PC-9 (cell line): ENCODE measurements at places on chromosomes 4 and X. TPM values are rescaled to one million over a fixed set of nuclear protein-coding genes. Genes with fewer than 3 reads are reported as not detected.

PCYT1B gene
- total RNA-seq: not detected in 2 replicates

DNA sequence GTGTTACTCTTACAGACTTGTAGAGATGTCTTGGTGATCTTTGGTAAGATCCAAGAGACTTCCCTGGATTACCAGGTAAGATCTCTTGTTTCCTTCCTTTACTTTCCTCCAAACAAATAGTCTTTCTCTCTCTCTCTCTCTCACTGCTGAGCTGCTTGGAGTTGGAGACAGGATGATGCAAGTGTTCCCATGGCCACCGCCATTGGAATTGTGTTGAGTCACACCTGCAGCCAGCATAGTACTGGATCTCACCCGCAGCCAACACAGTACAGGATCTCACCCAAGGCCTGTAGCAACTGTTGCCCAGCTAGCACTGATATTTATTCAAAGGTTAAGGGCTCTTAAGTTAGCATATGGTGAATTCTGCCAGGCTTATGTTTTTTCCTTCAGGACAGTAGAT lies 1080.9 kb downstream of the FAT4 start:
- H3K4me1 ChIP-seq: no peaks in the 10 kb centered on the region
- H3K4me3 ChIP-seq: no peak overlapping the region
- no peak overlapping the region for H3K27ac ChIP-seq
- no peak for DNase-seq
- no peaks in the 10 kb centered on the region for H3K36me3 ChIP-seq
- H3K27me3 ChIP-seq: no peaks in the 10 kb centered on the region

DNA sequence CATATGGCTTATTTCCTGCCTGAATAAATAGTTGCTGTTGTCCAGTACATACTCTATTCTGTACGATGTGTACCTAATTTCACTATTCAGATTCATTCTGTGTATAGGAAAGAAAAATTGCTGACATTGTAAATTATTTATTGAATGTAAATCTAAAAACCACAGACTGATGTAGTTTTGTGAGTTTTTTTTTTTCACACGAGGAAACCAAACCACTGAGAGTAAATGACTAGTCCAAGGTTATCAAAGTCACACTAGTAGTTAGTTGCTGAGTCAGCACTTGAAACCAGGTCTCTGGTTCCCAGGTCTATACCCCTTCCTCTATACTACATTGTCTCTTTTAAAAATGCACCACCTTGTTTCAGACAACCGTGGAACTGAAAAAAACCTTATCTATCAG lies 298.3 kb upstream of the DIAPH2 start:
- H3K36me3 ChIP-seq: no peaks in the 10 kb centered on the region
- H3K4me1 ChIP-seq: no peaks in the 10 kb centered on the region
- no peaks in the 10 kb centered on the region for H3K27me3 ChIP-seq
- DNase-seq: no peak
- H3K27ac ChIP-seq: no peak overlapping the region

DNA sequence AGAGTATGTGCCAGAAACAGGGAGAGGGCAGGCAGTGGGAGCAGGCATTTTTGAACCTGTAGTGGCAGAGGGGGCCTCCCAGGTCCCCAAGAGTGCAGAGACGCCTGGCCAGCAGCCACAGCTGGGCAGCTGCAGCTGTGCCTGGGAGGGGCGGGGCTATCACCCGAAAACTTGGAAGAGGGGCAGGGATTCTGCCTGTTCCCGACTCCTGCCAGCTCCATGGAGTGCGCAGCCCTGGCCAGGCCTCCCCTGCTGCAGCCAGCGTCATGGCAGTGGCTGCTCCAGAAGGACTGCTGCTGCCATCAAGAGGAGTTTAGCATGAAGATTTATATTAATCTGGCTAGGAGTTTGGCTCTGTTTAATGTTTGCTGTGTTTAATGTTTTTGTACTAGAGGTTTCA lies 532.1 kb upstream of the PITX2 start:
- H3K4me1 ChIP-seq: no peaks in the 10 kb centered on the region
- DNase-seq: no peak
- H3K4me3 ChIP-seq: no peak overlapping the region
- no peaks in the 10 kb centered on the region for H3K36me3 ChIP-seq

PJA1 gene
- total RNA-seq: 22.7 and 27.7 TPM in 2 replicates

GUCY1B1 gene
- total RNA-seq: 0.38 and 0.39 TPM in 2 replicates

- H3K4me1 ChIP-seq: peaks cover 58% of the 10 kb centered on the region
- DNase-seq: peak; percentile 97
- H3K36me3 ChIP-seq: peaks cover 45% of the 10 kb centered on the region
- peak overlapping the region; percentile 100 for H3K27ac ChIP-seq
These were observed 4.5 kb downstream of the G6PD start for GRCh38 chrX:154541896-154542722.

CPE gene
- 1.3 and 1.4 TPM in 2 replicates for total RNA-seq

CENPVL1 gene
- not detected in 2 replicates for total RNA-seq
